ENCODE measurements at places on chromosomes 2 and 18.

- DNase-seq: no peak
Observed at GRCh38 chr2:217877866-217878265, 124.9 kb downstream of the TNS1 start.

DNA sequence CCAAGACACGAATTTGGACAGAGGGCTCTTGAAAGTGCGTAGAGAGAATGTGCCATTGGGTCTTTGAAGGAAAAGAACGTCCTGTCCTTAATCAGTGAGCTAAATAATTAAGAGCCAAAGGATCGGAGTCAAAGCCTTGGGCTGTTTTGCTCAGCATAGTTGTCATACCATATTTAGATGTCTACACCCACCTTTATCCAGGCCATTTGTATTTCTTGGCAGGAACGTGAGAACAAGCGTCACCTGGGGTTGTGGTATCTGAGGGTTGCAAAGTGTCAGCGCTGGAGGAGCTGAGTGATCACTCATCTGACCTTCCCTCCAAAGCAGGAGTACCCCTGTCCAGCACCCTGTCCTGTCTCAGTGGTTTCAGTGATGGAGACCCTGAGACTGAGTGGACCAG is 4.5 kb downstream of the LPIN1 start:
- no peak for DNase-seq

GRCh38 chr2:18750672-18751554 is 161.5 kb upstream of the NT5C1B start:
- DNase-seq: no peak

DNA sequence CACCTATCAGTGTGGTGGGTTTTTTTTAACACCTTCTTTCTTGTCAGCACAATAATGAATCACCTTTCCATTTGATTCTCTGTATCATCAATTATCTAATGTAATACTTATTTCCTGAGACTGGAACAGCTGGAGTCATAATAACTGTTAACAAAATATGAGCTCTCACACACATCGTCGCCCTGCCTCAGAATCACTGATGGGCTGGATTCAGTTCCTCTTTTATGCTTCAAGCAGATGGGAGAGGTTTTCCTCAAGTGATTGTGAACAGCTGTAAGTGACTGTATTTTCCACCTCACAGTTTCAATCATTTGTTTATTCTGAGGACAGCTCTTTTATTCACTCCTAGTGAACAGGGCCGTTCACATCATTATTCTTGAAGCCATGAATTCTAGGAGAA is 330.2 kb downstream of the DSC3 start:
- DNase-seq: no peak

- DNase-seq: no peak
Observed at GRCh38 chr2:9767656-9768281, 75.5 kb upstream of the TAF1B start.

GRCh38 chr2:65881592-65881991 is 449.2 kb upstream of the SPRED2 start:
- no peak for DNase-seq

GRCh38 chr18:54806526-54806925 is 21.8 kb upstream of the RAB27B start:
- no peak for DNase-seq

DNA sequence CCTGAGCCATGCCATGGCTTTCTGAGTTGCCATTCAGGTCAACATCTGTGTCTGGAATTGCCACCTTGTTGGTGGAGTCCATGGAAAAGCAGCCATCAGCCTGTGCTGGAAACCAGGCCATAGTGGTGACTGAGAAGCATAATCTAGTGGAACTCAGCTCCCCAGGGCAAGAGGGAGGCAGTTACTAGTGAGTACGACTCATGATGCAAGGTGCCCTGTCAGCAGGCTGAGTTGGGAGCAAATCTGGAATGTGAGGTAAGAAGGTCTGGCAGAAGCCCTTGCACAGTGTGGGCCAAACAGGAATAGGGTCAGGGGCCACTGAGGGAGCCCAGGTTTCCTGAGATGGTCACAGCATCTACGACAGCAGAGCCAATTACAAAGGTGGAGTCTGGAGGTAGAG is 37.1 kb downstream of the SULT1C2 start:
- no peak for DNase-seq

- DNase-seq: no peak
Observed at GRCh38 chr2:63192169-63192888, 141.7 kb downstream of the OTX1 start.

GRCh38 chr2:127968610-127969339 is 59.1 kb downstream of the SAP130 start:
- no peak for DNase-seq

GRCh38 chr2:35160871-35161270 is 1194.7 kb upstream of the CRIM1 start:
- DNase-seq: no peak

GRCh38 chr2:28898048-28898447 is 3.6 kb downstream of the WDR43 start:
- no peak for DNase-seq

Measured in left hindlimb (tissue), 1 donor.